Activated CD4-positive, alpha-beta T cell treated with anti-CD3 and anti-CD28 coated beads, Interleukin-2, amount 50 U/mL, for 1 hour (primary cell): ENCODE measurements at places on chromosomes 7 and 10.
A peak's percentile ranks its signal among the peaks of the same experiment; 100 is the strongest.

GRCh38 chr7:3835109-3835508 is 534.1 kb downstream of the SDK1 start:
- DNase-seq, result no peak

DNA sequence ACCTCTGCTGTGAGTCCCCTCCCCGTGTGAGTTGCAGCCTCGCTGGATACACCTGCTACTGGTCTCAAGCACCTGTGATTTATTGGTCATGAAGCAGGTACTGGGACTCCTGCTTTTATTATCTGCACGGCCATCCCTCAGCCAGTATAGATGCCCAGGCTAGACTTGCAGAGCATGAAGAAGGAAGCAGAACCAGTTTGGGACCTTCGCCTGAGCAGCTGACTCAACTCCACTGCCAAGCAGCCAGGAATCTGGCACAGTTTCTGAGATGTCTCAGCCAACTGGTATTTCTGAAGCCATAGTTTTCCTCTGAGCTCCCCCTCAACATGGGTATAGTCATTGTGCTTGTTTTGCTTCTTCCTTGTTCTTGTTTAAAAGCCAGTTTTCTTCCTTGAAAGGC is 28.0 kb upstream of the SLC39A12 start:
- no peak for DNase-seq

DNA sequence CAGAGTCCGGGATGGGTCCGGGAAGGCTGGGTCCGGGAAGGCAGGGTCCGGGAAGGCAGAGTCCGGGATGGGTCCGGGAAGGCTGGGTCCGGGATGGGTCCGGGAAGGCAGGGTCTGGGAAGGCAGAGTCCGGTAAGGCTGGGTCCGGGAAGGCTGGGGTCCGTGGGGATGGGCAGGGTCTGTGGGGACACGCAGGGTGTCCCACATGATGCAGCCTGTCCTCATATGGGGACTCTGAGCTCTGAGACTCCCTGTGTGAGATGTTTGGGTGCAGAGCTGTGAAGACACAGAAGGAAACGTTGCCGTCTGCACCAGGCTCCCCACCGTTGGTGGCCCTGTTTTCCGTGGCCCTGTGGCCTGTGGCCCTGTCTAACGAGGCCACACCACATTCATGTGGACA is 45.7 kb upstream of the ADGRA1 start:
- no peak for DNase-seq

- DNase-seq, result peak; percentile 13
Measured at GRCh38 chr10:51389415-51390321, 309.7 kb downstream of the CSTF2T start.

DNA sequence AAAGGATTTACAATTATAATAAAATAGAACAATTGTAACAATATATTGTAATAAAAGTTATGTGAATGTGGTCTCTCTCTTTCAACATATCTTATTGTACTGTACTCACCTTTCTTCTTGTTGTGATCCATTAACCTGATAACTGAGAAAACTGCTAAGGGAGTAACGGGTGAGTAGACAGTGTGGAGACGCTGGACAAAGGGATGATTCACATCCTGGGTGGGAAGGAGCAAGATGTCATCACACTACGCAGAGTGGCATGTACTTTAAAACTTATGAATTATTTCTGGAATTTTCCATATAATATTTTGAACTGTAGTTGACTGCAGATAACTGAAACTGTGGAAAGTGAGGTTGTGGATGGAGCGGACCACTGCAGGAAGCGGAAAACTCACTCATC is 91.2 kb upstream of the PLPP4 start:
- DNase-seq, result no peak

GRCh38 chr7:141073173-141073640 is 657 bp upstream of the TMEM178B start:
- peak; percentile 11 for DNase-seq

DNA sequence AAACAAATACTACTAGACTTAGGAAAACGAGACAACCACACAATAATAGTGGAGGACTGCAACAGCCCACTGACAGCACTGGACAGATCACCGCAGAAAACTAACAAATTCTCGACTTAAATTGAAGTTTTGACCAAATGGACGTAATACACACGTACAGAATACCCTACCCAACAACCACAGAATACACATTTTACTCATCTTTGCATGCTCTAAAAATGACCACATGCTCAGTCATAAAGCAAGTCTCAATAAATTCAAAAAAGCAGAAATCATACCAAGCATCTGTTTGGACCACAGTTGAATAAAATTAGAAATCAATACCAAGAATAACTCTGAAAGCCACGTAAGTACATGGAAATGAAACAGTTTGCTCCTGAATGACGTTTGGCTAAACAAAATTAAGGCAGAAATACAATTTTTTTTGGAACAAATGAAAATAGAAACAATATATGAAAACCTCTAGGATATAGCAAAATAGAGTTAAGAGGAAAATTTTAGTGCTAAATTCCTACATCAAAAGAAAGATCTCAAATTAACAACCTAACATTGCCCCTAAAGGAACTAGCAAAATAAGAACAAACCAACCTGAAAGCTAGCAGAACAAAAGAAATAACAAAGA is 30.6 kb downstream of the MAPK8 start:
- no peak for DNase-seq

DNA sequence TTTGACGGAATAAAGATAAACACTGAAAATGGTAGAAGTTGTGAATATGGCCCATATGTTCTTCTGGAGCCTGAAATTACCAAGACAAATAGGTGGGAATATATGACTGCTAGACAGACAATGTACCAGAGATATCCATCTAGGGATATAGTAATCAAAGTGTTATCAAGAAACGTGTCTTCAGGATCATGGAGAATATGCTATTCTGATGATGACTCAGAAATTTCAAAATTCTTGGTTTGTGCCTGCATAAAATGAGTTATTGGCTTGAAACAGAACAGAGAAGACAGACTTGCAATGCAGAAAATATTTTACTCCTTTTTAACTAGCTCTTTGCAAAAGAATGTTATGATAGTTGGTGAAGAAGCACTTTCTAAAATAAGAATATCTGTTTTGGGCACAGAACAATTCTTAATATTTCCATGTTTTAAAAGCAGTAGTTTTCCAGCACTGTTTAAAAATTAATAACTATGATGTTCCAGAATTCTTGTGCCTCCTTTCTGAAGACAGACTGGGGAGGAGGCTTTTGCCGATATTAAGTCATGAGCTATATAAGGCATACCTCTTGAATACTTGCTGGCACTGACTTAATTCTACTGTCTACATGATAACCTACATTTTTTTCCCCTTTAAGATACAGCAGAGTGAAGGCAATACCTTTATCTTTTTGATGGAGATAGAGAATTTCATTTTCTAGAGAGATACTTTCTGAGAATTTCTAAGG is 34.4 kb upstream of the CABCOCO1 start:
- no peak for DNase-seq

DNA sequence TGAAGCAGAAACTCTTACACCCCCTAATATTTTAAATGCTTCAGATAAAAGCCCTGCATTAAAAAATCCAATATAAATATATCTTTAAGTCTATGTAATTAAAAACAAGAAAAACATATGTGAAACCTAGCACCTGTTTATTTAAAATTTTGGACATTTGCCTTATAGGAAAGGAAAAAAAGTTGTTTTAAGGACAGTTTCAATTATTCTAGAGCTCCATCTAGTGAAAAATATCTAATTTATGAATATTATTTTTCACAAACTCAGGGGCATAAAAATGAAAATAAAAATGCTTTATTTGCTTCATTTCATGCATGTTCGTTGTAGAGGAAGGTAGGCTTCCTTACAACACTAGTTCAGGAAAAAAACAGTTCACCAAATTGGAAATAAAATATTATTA is 26.1 kb downstream of the ENKUR start:
- no peak for DNase-seq

DNA sequence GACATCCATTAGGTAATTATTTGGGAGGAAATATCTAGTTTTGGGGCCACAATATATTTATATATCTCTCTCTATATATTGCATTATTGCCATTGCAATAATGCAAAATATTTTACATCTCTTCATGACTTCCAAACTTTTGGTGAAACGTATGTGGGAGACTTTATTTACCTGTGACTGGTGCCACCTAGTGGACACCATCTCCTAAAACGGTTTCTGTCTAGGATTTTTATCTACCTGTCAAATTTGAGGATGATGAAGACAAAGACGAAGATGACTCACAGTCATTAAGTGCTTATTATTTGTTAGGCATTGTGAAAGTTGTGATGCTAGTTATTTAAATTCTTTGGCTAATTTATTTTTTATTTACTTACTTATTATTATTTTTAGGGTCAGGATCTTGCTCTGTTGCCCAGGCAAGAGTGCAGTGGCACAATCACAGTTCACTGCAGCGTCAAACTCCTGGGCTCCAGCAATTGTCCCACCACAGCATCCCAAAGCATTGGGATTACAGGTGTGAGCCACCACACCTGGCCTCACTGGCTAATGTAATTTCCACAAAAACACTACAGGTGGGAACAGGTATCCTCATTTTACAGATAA is 18.7 kb upstream of the CBLL1 start:
- DNase-seq, result peak; percentile 37

GRCh38 chr10:93412801-93413200 is 69.3 kb downstream of the MYOF start:
- no peak for DNase-seq

DNA sequence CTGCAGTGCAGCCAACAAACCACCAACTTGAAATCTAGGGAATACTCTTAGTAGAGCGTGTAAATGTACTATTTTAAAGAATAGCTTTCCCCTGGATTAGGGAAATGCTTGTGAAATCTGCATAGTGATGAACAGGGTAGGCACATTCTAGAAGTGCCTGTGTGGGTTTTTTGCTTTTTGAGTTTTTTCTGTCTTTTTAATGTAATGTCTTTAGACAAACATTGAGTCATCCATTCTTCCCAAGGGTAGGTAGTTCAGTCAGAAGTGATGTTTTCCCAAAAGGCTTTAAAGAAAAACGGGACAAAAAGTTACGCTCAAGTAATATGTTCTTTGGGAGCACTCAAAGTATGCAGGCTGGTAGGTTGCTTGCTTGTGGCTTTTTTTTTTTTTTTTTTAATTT is 130.0 kb downstream of the AUTS2 start:
- no peak for DNase-seq
